CD4-positive, CD25-positive, alpha-beta regulatory T cell (primary cell): ENCODE measurements at places on chromosomes 6 and 20. TPM values are rescaled to one million over a fixed set of nuclear protein-coding genes. Genes with fewer than 3 reads are reported as not detected.

DNA sequence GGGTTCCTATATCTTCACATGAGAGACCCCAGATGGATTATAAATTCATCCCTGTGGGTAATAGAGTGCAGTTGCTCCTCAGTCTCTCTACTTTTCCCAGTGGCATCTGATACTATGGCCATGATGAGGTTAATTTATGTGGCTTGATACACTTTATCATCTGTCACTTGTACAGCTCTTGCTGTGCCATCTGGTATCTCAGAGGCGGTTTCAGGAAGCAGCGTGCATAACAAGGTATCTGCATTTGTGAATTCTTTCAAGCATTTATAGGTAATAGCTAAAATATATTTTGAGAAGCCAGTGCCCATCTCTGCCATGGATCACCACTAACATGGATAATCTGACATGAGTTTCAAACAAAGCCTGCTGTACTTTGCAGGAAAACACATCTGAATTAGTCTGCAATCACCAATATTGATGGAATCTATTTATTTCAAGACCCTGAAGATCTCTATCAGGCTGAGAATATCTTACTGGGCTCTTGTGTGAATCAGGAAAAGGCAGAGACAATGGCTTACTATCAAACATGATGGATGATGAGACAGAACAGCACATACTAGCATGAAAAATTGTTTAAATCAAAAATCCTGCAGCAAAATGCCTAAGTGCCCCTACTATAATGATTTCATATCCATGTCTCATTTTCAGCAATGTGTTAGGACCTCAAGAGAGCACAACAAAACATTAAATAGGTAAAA, 548.7 kb upstream of the MAP3K7 start:
- no peak for DNase-seq

DNA sequence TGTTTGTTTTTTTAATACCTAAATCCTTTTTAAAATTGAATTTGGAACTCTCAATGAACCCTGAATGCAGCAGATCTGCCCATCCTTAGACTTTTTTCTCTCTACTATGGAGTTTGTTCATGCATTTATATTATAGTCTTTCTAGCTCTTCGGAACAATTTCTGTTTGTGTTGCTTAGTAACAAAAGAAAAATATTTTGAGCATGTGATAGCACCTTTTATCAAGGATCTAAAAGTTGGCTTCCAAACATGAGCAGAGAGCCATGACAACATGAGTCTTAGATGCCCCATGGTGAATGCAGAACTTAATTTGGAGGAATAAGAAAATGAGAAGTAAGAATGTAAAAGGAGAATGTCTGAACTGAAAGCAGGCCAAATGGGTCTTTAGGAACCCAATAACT, 133.7 kb downstream of the EDN1 start:
- DNase-seq = no peak

DNA sequence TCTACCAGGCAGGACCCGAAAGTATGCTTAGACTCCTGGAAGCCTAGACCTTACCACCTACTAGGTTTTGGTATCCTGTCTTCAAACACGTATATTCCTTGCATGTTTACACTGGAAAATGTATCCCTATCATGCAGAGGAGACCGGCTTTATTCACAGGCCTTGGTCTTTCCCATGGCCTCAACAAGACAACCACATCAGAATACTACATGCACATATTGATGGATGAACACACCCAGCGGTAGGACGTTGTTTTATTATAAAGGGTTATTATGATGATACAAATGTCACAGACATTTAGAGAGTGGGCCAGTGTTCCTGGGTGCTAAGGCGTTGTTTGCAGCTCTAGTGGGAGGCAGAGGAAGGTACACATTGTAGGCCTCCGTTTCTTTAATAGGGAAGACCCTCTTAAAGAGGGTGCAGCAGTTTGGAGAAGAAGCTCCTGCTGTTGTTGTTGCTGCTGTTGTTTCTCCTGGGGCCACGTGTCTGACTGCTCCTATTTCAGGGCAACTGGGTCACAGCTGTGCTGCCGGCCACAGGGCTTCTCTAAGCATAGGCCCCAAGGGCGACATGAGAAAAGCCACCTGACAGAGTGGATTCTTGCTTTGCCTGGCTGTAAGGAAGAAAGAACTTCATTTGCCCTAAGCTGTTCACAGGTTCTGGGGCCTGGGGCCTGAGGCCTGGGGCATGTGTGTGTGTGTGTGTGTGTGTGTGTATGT, 98.3 kb upstream of the SASH1 start:
- DNase-seq = no peak

DNA sequence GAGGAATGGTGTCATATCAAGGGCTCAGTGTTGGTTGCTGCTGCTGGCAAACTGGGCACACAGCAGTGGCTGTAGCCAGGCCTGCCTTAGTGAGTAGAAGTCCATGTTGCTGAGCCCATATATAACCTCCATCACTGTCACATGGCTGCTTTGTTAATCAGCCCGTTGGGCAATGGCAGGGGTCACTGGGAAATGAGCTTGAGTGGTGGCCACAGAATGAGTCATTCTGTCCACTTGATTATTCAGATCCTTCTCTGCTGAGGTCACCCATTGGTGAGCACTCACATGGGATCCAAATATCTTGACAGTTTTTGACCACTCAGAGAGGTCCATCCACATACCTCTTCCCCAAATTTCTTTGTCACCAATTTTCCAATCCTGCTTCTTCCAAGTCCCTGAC, 898.9 kb upstream of the EYS start:
- no peak for DNase-seq

DNA sequence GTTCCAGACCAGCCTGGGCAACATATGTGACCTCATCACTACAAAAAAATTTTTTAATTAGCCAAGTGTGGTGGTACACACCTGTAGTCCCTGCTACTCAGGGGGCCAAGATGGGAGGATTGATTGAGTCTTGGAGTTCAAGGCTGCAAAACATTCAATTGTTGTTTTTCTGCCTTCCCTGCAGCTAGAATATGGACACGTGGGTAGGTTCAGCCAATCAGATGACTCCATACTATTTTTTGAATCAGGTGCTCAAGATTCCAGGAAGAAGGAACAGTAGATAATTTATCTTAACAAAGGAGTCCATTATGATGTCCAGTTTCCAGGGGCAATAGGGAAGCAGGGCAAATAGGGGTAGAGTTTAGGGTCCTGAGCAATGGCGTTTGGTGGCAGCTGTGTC, 2.4 kb upstream of the DEFB119 start:
- DNase-seq = no peak

DNA sequence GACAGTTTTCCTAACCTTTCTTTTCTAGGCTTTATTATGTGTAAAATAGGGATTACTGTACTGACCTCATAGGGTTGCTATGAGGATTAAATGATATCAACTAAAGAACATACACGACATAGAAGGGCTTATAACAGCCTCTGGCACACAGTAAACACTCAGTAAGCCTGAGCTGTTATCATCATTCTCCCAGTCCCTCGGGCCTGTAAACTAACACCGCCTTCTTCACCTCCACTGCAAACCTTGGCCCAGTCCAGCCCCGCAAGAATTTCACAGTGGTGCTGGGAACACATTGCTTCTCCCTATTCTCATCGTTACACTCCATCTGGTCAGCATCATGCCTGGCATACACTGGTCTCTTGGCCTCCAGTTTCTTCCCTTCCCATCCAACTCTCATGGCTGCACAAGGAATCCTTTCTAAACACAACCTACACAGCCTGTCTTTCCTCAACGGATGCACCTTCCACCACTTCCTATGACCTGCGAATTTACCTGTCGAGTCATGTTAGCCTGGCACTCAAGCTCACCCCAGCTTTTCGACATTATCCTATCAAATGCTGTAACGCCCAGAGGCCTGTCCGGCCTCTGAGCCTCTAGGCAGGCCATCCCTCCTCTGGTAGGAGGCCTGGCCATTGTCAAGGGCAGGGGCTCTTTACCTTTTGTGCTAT, 92.1 kb downstream of the FYN start:
- no peak for DNase-seq

DNA sequence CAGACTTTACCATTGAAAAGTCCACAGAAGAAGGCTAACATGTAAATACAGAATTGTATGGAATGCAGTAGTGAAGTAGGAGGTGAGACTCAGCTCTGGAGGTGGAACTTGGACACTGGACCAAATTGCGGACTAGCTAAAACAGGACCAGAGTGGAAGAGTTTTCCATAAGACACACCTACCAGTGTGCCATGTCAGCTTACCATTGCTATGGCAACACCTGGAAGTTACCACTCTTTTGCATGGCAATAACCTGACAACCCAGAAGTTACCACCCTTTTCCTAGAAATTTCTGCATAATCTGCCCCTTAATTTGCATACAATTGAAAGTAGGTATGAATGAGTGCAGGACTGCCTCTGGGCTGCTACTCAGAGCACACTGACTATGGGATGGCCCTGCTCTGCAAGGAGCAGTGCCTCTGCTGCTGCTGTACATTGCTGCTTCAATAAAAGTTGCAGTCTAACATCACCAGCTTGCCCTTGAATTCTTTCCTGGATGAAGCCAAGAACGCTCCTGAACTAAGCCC, 569.6 kb upstream of the FLRT3 start:
- no peak for DNase-seq

DNA sequence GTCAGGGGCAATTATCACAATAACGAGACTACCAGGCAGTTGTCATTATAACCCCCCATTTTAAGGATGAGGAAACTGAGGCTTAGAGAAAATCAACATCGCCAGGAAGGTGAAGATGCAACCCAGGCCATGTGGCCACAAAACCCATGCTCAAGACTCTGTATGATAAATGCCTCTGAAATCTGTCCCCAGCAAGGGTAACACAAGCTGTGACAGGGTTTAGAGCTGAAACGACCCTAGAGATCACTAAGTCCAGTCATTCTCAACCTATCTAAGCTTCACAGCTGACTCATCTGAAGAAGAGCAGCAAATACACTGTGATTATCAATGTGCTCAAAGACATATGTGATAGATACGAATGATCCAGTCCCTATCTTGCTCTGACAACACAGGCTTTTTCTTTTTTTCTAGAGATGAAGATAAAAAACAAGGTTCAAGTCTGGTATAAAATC, 47.0 kb downstream of the ARHGAP18 start:
- DNase-seq = no peak

DNA sequence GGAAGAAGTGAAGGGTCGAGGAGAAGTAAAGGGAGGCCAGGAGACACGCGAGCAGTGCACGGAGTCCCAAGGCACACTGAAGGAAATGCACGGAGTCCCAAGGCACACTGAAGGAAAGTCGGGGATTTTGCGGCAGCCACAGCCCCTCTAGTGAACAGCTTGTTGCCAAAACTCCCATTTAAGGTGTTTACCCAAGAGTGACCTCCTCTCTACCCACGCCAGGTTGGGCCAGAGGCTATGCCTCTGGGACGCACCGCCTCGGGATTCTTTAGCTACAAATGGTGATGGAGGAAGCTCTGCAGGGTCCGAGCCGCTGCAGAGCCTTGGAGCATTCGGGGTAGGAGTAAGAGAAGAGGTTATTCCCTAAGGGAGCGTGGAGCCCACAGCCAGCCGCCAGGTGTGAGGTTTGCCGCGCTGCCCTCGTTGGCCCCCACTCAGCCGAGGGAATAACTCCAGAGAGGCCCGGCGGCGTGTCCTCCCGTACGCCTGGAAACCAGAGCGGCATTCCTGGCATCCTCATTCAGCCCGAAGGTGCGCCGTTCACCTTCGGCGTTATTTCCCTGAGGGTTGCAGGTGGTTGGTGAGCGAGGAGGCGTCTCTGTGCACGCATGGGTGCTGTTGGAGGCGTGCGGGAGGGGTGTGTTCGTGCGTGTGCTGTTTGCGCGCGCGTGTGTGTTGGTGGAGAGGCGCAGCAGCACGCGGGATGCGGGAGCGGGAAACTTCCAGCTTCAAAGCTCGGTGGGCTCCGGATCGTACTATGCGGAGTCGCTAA, 3.4 kb upstream of the MAFB start:
- DNase-seq = no peak

DNA sequence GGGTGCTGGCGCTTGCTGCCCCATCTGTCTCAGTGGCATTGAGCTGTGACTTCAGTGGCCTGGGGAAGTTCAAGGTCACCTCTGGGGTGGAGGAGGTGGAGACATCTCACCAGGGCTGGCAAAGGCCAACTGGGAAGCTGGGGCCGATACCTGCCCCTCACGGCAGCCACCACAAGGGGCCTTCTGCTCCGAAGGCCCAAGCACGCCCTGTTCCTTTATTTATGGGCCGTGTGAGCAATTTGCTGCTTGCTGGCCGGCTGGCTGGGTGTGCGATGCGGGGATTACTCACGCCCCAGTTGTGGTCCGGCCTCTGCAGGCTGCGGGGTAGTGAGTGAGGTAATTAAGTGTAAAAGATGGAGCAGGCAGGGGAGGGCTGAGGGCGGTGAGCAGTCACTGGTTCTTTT, 13.2 kb upstream of the SCRT2 start:
- DNase-seq = no peak

- DNase-seq = no peak
Observed at GRCh38 chr6:168182908-168183612, 104.0 kb upstream of the FRMD1 start.

- DNase-seq = no peak
Observed at GRCh38 chr6:42771741-42772100, 10.1 kb upstream of the BICRAL start.

- no peak for DNase-seq
Observed at GRCh38 chr20:43583982-43584432, 6.7 kb upstream of the IFT52 start.

DNA sequence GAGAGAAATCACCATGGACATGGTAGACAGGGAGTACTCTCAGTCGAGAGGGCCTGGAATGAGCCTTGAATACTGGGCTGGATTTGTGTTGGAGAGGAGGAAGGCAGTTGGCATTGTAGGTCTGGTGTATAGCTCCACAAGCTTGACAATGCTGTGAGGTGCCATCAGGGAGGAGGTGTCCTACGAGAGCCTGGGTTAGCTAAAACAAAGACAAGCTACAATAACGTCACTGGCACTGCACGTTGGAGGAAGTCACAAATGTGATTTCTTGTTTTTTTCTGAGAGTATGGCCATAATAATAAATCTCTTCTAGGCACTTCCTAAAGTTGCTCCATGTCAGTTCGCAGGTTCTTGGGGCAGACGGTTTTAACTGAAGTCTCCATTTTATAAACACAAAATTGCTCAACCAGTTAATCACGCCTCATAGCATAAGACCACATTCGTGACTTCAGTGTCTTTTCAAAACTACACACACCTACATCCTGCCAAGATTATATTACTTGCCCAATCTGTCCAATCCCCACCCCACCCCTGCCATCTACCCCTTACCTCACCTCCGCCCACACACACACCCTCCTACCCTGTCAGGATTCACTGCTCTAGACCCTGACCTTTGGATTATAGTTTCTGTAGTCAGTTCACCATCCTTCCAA, 4.4 kb upstream of the HLA-DMB start:
- no peak for DNase-seq

MDFI gene
- not detected for total RNA-seq

STAU1 gene
- 67.6 TPM for total RNA-seq

GMEB2 gene
- 21.9 TPM for total RNA-seq

TNNC2 gene
- 1.4 TPM for total RNA-seq

BEND6 gene
- total RNA-seq = not detected

FNDC1 gene
- not detected for total RNA-seq
